ENCODE measurements at places on chromosomes 7 and 10.

DNA sequence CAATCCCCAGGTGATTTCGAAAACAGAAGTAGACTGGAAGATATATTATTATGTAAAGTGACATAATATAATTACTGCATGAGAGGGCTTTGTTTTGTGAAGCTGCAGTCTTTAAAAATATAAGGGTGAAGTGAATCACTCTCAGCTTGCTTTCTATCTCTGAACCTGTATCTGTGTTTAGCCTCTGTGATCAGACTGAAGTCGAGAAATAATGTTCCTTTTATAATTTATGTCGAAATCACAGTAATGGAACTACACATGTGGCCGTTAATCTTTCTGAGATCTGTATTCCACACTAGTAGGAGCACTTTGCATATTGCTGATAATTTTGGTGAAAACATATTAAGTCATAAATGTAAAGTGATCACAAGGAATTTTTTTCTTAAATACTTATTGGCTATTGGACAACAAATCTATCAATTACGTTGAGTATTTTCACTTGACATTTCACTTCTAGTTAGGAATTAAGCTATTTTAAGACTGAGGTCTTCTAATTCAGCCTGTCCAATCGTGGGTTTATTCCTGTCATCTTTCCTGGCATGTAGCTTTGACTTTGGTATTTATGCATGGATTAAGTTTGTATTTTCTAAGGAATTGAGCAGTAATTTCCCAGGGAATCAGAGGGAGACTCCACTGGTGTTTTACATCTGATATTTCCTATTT, 268.2 kb upstream of the POT1 start:
- DNase-seq: no peak

DNA sequence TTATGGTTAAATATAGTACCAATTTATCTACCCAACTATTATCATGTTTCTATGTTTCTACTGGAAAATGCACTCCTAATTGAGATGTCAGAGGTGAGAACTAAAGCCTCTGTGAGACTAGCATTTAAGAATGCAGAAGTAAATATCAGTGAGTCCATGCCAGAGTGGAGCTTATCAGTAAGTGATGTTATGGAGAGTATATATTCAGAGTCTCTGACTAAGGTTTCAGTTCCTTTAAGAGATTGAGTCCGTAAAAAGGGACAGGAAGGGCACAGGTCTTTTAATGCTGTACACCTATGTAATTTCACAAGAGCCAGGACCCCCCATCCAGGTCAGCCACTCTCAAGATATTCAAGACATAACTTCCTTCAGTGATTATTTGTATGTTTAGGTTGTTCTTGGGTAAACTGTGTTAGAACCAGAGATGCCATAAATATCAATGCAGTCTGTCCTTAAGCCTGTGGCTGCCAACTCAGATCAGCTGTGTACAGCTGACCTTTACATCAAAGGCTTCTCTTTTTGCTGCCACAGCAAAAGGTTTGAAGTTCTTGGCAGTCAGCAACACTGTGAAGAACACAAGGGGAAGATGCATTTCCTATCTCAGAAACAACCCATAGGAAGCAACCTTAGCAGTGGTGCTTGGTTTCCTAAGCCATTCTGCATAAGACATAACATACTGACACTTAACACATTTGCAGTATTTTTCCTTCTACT, 244.8 kb downstream of the BICC1 start:
- DNase-seq: no peak

DNA sequence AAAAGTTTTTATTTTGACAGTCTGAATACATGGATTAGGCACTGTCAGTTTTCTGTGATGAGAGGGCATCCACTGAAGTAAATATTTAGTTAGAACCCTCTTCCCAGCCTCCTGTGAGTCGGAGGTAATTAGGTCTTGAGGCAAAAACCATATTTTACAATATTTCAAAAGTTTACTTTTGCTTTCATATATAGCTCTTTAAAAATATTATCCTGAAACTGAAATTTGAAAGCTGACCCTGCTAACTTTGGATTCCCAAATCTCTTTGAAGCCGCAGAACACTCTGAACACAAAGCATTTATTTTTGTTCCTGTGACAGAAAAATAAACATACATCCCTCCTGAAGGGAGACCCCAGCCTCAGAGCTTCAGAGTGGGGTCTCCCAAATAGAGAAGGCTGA, 317.4 kb downstream of the KIF20B start:
- DNase-seq: no peak

GRCh38 chr7:148698397-148699023, at the start of gene CUL1:
TSS of gene CUL1 (plus strand) at chr7:148698903. CDS start at chr7:148730123, 31,220 bp downstream.
- DNase-seq: peak; percentile 78

GRCh38 chr7:91657483-91658071, 222.9 kb downstream of the MTERF1 start:
- DNase-seq: no peak

DNA sequence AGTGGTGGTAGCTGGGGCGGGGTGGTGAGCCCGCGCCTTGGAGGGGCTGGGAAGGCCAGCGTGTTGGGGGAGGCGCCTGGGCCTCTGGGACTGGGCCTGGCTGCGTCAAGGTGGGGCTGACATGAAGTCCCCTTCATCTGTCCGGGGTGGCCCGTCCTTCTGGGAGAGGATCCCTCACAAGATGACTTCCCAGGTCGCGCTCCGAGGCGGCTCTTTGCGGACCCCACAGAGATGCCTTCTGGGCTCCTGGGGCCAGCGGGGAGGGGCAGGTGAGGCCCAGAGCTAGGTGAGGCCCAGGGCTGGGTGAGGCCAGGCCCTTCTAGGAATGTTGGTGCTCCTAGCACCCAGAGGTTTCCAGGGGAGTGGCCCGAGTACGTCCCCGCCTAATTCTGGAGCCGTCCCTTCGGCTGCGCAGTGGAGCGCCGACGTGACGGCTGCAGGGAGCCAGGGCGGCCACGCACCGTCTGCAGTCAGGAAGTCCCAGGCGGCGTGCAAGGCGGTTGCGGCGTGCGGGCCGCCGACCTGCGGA, 58.2 kb upstream of the NUPR2 start:
- no peak for DNase-seq

DNA sequence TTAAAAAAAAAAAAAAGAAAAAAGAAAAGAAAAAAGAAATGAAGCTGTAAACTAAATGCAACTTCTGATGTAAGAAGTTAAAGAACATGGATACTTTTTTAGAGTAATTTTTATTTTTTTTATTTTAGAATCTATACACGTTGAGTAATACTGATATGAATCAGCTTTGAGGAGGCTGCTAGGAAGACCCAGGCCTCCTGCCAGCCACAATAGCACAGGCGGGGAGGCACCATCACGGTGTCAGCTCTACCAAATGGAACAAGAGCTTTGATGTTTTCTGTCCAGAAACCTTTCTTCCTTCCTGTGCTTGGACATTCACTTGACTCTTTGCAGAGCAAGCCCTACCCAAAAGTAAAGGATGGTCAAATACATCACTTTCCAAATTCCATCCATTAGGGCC, 45.3 kb upstream of the EGR2 start:
- DNase-seq: no peak

- DNase-seq: no peak
Measured at GRCh38 chr7:1268866-1269265, 36.2 kb downstream of the UNCX start.
